ENCODE measurements at places on chromosomes 7 and 10.

- no peak for DNase-seq
Measured at GRCh38 chr7:30032310-30033125, 4.3 kb downstream of the PLEKHA8 start.

DNA sequence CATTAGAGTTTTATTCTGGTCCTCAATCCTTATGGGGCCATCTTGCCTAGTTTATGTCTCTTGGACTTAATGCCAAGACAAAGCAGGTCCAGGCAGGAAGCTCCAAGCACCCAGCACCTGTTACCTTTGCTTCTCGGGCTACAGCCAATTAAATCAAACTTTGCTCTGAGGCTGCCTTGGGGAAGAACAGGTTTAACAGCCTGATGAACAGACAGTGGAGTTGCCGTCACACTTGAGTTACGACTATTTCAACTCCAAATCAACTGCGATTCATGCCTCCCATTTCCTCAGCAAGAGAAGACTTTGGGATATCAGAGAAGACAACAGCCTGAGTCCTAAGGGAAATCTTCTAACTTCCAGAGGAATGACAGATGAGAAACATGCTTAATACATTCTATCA is 62.2 kb downstream of the XPNPEP1 start:
- DNase-seq: no peak

DNA sequence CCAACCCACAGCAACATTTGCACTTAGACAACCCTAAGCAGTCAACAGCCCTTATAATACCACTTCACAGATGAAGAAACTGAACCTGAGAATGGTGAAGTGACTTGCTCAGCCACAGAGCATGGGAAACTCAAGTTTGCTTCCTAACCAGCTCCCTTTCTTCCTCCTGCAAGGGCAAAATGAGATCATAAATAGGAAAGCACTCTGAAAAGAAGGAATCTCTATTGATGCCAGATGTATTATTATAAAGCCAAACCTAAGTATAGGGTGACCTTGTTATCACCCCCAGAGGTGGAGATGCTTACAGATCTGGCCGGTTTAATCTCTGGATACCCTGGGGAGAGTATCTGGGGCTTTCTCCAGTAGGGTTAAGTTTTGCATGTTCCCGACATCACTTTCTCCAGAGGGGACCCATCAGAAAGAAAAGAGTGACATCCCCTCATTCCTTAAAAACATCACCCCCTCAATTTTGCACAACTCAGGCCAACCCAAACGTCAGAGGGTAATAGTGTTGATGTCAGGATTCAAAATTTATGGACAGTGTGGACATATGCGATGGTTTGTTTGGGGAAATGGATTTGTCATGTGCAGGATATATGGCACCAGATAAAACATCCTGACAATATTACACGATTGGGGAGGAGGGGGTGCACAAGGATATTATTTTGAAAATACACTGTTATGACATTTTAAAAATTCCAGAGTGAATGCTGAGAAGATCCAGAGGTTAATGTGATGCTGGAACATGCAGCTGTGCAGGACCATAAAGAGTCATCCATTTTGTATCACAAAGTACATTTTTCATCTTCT is 24.0 kb upstream of the XPNPEP1 start:
- no peak for DNase-seq

DNA sequence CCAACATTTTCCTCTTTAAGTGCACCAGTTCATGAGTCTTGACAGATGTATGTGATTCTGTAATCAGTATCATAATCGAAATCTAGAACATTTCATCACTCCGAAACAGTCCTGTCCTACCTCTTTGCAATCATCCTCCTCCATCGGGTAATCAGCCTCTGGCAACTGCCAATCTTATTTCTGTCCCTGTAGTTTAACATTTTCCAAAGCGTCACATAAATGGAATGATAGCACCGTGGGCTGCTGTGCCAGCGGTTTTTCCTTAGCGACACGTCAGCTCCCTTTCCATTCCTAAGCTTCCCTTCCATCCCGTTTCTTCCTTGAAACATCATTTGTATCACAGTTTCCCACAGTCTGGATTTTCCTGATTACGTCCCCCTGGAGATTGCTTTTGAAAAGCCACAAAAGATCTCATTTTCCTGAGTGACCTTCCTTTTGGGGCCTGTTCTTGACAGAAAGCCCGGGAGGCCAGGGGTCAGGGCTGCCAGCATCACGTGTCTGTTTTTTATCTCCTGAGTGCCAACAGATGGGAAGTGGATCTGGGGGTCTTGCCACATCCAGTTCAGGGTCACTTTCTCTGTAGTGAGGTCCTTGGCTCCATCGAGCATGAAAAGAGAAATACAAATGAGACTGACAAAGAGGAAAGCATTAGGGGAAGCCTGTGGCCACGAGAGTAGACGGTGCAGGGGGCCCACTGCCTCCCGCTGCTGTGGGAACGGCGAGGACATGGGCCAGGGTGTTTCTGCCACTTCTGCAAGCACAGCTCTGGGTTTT is 31.6 kb downstream of the TMEM120A start:
- DNase-seq: no peak

DNA sequence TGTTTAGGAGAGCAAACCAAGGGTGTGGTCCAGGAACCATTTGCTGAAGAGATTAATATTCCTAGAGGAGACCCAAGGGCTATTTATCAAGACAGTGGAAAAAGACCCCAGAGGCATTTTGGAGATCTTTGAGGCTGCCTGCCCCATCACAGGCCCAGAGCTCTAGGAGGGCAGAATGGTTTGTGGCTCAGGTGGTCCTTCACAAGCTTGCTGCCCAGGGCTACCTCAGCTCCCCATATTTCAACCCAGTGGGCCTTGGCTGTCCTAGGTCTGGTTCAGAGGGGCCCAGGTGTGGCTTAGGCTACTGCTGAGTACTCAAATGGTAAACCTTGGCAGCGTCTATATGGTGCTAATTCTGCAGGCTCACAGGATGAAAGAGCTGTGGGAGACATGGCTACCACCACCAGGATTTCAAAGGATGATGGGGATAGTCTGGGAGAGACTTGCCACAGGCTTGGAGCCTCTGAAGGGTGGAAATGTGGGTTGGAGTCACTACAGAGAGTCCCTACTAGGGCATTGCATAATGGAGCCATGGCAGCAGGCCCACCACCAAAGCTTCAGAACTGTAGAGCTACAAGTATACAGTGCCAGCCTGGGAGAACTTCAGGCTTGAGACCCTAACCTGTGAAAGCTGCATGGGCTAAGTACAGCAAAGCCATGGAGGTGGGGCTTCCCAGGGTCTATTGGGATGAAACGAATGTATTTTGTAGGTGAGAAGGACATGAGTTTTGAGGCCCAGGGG is 24.3 kb downstream of the PTEN start:
- DNase-seq: no peak

- DNase-seq: no peak
Measured at GRCh38 chr10:10942441-10942840, 75.2 kb upstream of the CELF2 start.

- no peak for DNase-seq
Measured at GRCh38 chr7:144528536-144529045, 125.1 kb upstream of the NOBOX start.

- no peak for DNase-seq
Measured at GRCh38 chr7:33471636-33472242, 342.4 kb downstream of the BBS9 start.

DNA sequence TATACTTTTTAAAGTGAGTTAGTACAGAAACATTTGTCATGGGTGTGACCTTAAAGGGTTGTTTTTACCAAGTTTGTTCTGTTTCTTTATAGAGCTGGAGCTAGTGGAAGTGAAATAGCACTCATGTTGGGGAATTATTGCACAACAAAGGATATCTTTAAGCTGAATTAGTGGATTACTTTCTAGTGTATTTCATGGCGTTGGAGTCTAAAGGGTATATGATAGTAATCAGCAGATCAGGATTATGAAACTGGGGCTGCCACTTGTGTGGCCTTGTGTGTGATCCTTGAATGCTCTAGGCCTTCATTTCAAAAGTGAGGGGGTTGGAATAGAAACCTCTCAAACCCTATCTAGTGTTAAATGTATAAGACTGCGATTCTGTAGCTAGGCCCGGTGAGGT is 123.6 kb downstream of the LYZL1 start:
- DNase-seq: no peak

GRCh38 chr10:73366381-73367298 is 8.0 kb upstream of the CFAP70 start:
- DNase-seq: no peak

DNA sequence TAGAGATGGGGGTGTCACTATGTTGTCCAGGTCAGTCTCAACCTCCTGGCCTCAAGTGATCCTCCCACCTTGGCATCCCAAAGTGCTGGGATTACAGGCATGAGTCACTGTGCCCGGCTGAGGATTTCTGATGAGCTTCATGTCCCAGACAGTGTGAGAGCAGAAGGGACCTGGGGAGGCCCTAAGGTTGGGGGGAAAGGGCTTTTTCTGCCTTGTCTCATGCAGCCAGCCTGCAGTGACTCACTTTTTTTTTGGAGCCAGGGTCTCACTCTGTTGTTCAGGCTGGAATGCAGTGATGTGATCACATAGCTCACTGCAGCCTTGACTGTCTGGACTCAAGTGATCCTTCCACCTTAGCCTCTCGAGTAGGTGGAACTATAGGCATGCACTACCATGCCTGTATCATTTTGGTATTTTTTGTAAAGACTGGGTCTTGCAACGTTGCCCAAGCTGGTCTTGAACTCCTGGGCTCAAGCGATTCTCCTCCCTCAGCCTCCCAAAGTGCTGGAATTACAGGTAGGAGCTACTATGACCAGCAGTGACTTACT is 14.6 kb downstream of the COL26A1 start:
- DNase-seq: no peak

GRCh38 chr10:24170199-24170598 is 38.7 kb upstream of the KIAA1217 start:
- DNase-seq: no peak

- DNase-seq: no peak
Measured at GRCh38 chr10:71404503-71405295, 8.0 kb downstream of the CDH23 start.

DNA sequence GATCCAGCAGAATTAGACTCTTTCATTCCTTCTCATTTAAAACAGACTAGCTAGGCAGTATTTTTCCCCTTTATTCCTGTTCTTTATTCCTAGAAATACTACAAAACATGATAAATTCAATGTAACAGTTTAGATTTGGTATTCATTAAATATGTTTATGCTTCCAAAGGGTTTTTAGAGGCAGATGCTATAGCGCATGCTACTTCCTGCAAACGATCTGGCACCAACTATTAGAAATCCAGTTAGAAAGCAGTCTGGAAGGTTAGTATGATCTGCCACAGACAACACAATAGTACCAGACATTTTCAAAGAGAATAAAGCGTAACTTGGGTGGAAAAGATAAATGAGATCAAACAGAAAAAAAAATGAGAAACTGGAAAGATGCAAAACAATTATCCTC is 63.5 kb upstream of the PTN start:
- no peak for DNase-seq

DNA sequence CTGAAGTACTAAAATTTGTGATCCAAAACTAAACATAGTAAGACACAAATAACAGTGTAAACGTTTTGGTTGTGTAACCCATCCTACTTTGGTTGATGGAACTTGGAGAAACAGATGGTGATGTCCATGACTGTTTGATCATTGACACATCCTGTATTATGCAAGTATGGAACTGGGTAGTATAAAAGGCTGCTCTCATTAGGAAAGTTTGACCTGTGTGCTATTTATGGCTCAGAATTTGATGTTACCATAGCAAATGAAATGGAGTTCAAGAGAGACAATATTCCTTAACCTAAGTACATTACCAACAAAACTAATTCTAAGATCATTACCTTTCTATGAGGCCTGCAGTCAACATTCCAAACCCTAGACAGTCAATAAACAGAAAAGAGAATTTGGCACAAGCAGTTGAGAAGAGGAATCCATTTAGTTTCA is 39.9 kb downstream of the DKK1 start:
- DNase-seq: no peak

DNA sequence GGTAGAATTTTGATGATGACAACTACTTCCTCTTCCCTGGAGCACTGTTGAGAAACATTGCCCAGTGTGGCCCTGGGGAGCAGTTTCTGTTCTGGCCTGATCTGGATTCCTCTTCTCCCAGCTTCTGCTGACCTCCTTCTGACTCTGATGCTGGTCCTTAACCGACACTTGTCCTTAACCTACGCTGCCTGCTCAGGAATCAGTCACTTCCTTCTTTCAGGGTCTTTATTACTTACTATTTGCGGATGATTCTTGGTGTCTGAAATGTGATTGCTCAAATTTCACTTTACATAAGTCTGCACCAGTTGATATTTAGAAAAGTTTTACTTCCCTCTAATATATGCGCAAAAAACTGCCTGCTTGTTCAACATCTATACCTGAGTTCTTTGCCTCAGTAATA is 164.1 kb downstream of the PTEN start:
- no peak for DNase-seq

DNA sequence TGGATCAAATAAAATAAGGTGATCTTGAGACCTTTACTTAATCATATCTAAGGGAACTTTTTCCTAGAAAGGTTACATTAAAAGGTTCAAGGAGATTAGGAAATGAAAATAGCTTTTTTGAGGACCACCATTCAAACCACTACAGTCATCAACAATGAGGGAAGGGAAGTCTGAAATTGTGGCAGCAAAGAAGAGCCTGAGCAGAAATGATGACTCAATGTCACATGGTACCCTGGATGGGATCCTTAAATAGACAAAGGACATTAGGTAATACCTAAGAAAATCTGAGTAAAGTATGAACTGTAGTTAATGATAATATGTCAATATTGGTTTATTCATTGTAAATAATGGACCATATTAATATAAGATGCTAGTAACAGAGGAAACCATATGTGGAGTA is 236.0 kb downstream of the SEMA3D start:
- DNase-seq: no peak

- no peak for DNase-seq
Measured at GRCh38 chr7:157864911-157865310, 528.1 kb downstream of the DNAJB6 start.

DNA sequence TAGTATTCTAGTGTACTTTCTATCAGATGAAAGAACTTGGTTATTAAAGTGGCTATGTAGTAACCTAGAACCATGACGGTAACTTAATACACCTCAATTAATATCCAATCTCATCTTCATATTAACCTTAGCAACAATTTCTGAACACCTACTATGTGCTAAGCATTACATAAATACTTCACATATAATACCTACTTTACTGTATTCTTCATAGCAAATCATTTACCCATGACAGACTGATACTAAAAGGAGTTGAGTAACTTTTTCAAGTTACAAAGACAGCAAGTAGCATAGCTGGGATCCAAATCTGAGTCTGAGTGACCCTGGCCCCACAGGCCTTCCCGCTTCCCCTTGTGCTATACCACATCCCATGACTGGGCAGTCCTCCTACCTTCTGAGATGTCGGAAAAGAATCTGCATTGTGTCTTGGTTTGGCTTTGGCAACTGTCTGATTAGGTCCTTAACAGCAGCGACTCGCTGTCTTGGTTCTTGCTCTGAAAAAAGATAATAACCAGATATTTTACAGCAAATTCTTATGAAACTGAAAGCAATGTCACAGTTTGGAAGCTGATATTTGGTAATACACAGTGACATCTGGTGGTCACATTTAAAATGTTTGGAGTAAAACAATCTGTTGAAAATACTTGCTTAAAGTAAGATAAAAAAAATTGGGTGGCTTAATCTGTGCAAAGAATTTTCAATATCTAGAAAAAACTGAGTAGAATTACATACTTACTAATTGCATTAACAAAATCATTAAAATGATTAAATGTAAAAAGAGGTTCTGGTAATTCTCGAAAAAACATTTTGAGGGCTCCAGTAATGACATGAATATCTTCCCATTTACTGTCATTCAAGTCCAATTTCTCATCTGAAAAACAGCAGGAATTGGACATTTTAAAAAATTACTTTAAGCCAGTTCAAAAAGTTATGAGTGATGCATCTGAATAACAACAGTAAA is 120.1 kb downstream of the ARHGAP12 start:
- peak; percentile 72 for DNase-seq

Measured in sigmoid colon (tissue), 7 donors.